ENCODE measurements at places on chromosomes 5 and 9. TPM values are rescaled to one million over a fixed set of nuclear protein-coding genes. Genes with fewer than 3 reads are reported as not detected.

DNA sequence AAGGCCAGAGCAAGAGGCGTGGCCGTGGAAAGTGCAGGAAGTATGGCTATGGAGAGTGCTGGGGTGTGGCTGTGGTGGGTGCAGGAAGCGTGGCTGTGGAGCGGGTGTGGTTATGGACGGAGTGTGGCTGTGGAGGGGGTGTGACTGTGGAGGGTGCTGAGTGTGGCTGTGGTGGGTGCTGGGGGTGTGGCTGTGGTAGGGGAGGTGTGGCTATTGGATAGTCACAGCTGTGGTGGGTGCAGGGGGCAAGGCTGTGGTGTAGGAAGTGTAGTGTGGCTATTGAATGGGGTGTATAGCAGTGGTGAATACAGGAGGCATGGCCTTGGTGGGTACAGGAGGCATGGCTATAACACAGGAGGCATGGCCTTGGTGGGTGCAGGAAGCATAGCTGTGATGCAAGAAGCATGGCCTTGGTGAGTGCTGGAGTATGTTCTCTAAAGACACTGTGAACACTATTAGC, 40.8 kb upstream of the SPATA31C2 start:
- peaks cover 37% of the 10 kb centered on the region for H3K27me3 ChIP-seq
- no peaks in the 10 kb centered on the region for H3K36me3 ChIP-seq
- DNase-seq = peak; percentile 33
- no peak overlapping the region for H3K27ac ChIP-seq
- H3K4me1 ChIP-seq = peaks cover 20% of the 10 kb centered on the region

SPATA31C1 gene
- total RNA-seq = not detected

TMEM174 gene
- not detected for total RNA-seq

IL13 gene
- 830 TPM for total RNA-seq

AP3S1 gene
- 74.8 TPM for total RNA-seq

LURAP1L gene
- not detected for total RNA-seq

DNA sequence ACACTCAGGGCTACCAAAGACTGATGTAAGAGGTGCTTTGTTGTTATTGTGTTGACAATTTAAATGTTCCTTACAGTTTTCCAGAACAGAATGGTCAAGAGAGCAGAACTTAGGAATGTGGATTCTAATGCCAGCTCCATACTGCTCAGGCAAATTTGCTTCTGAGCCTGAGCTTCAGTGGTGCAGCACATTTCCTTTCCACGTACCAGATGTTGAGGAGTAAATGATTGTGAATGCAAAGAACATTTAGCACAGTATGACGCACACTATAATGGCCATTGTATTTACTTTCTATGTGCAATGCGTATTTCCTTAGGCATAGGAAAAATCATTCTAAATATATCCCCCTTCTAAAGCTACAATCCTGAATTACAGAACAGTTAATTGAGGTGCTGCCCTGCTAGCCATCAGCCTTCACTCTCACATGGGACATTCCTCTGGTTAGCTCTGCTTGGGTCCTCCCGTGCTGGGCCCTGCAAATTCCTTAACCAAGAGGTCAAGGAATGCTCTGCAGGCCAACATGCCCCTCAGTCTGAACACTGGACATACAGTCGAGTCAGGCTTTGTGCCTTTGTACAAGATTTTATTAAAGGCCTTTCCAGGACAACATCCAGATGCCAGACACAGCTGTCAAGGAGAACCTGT, 21.1 kb upstream of the TMEM174 start:
- no peak for DNase-seq
- no peak overlapping the region for H3K4me3 ChIP-seq
- H3K36me3 ChIP-seq = no peaks in the 10 kb centered on the region
- peaks cover 85% of the 10 kb centered on the region for H3K27me3 ChIP-seq

DNA sequence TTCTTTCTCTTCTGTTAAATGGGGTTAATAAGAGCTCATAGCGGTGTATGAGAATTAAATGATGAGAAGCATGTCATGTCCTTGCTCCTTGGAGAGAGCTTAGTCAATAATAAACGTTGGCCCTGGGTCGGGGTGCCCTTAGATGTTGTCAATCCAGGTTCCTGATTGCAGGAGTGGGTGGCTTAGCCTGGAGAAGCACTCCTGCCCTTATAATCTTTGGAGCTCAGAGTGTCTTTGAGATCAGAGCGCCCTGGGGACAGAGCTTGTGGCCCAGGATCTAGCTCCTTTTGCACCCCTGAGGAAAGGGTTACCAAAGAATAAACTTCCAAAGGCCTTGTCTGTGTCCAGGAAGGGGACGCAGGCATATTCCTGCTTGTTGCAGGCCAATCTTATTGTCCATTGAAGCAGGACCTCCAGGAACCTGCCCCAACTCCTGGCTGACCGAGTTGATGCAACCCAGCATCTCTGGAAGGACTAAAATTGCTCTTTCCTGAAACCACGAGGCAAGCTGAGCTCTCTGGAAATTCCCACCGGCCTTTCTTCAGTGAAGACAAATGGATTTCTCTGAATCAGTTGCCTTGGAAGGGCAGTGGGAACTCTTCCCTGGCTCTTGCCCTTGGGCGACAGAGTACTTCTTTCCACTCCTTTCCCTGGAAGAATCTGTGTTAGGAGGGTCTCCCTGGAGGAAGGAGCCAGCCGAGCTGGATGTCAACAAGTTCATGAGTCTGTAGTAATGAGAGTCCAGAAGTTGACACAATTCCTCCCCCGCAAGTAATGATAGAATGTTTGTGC, 6.4 kb upstream of the AMBP start:
- H3K36me3 ChIP-seq = no peaks in the 10 kb centered on the region
- H3K4me1 ChIP-seq = no peaks in the 10 kb centered on the region
- H3K4me3 ChIP-seq = no peak overlapping the region

GRCh38 chr5:63127054-63127453, 548.4 kb downstream of the LRRC70 start:
- H3K36me3 ChIP-seq = no peaks in the 10 kb centered on the region
- H3K27ac ChIP-seq = no peak overlapping the region
- H3K4me1 ChIP-seq = no peaks in the 10 kb centered on the region
- H3K27me3 ChIP-seq = no peaks in the 10 kb centered on the region
- H3K4me3 ChIP-seq = no peak overlapping the region
- no peak for DNase-seq

DNA sequence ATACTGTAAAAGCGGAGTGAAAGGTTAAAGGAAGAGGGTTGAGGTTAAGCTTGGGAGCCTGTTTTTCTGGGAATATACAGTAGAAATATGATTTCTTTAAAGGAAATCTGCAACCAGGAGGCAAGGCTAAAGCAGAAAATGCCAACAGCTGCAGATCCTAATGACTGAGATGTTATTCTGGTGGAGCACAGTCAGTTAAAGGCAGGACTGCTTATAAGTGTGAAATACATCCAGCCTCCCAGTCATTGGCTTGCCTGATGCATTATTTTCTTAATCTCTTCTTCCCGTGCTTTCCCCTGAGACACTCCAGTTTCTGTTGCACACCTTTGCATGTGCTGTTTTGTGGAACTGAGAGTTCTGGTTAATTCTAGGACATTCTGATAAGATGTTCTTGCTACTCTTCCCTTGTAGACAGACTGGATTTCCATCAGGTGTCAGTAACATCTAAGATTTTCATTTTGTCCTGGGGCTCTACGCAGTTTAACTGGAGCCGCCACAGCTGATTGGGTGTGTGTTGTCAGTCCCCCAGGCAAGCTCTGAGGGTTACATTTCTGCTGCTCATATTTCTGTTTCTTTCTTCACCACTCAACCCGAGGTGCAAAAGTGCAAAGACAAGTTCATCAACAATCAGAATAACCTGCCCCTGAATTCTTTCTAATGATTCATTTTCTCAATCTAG, 44.4 kb downstream of the CAST start:
- H3K27ac ChIP-seq = no peak overlapping the region
- peaks cover 5% of the 10 kb centered on the region for H3K36me3 ChIP-seq
- no peak for DNase-seq
- H3K4me1 ChIP-seq = peaks cover 26% of the 10 kb centered on the region
